Activated T-helper 9 cell treated with anti-CD3 and anti-CD28 coated beads, Interleukin-2, amount 50 U/mL, for 16 hours (primary cell): ENCODE measurements at places on chromosomes 16 and 17.

DNA sequence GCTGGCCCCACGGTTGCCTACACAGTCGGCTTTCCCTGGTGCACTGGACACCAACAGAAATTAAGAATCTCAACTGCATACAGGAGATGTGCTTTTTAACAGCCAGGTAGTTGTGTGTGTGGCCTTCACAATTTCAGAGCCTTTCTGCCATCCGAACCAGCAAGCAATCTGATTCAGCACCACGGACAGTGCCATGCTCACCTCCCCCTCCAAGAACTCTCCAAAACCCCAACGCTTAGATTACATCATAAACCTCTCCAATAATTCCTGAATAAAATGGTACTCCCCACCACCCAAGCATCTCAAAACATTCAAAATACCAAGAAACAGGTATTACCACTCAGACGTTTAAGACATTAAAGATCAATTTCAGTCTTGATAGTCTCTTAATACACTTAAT lies 31.8 kb downstream of the USP7 start:
- DNase-seq = peak; percentile 11

DNA sequence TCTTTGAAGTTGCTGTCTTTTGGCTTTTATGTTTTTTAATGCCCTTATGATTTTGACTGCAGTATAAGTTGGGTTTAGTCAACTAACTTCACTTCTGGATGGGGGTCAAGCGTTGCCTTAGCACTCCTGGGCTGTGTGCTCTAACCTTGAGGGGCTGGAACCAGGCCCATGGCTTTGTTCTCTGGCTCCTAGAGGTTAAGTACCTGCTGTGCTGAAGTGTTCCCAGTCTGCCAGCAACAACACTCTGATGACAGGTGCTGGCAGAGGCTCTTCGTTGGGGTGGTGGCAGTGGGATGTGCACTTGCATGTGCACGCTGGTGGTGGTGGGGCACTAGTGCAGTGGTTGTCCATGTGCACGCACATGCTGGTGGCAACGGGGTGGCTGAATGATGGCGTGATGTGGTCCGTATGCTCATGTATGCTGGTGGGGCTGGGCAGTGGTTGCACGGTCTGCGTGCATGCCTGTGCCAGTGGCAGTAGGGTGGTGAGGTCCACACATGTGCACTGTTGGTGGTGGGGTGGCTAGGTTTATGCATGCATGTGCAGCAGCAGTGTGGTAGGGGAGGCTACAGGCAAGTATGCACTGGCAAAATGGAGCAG lies 447.8 kb upstream of the GOT2 start:
- no peak for DNase-seq

DNA sequence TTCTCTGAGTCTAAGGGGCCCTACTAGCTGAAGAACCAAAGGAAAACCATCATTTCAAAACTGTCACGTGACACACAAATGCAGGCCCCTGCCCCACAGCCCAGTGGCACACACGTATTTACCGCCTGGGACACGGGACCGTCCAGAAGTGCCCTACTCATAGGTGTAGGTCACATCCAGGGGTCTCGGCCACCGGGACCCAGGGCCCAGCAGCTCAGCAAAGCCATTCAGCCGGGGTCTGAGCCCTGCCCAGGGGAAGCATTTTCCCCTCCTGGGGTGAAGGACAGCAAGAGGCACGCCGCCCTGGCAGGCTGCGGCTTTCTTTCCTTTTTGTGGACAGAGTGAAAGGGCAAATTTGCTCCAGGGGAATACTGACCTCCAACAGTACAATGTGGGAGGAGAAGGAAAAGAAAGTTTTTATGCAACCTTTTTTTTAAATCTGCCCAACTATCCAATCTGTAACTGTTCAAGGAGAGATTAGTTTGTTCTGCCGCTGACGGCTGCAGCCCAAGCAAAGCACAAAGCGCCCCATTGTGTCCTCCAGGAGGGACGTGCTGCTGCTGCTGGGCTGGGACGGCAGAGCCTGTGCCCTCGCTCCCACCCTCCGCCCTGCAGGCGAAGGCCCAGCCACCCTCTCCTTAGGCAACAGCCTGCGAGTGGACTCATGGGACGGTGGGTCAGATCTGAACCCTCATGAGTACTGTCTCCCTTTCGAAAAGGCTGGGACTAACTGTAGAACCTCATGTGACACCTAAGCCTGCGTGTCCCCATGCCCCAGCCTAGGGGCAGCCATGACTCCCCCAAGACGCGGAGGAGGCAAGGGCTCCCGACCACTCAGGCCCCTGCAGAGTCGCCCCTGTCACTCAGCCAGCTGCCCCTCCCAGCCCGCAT lies 21.3 kb downstream of the SLC7A5 start:
- DNase-seq = no peak

DNA sequence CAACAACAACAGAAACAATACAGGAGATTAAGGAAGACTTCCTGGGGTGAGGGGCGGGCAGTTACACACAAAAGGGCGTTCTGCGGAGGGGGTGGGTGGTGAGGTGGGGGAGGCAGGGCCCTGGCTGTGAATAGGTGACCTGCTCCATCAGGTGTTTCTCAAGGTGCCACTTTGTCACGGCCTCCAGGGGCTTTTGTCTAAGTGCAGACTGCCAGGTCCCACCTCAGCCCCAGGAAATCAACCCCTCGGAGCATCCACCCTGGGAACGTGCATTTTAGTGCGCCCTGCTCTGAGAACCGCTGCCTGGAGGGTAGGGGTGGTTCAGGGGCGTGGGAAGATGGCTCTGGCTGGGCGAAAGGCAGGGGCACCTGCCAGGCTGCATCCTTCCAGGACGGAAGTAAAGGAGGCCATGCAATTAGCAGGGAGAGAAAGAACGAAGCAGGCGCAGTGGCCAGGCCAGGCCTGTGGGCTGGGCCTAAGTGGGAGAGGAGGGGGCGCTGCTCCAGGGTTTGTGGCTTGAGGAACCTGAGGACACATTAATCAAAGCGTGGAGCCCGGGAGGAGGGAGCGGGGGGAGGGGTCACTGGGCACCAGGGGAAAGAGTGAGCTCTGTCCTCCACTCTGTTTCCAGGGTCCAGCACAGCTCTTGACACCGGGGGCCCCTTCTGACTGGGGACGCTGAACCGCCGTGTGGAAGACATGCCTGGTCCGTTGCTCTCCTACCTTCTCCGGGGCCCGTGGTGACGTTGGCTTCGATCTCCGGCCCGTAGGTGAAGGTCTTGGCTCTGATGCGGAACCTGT lies 49.4 kb upstream of the CDC42EP4 start:
- DNase-seq = no peak

DNA sequence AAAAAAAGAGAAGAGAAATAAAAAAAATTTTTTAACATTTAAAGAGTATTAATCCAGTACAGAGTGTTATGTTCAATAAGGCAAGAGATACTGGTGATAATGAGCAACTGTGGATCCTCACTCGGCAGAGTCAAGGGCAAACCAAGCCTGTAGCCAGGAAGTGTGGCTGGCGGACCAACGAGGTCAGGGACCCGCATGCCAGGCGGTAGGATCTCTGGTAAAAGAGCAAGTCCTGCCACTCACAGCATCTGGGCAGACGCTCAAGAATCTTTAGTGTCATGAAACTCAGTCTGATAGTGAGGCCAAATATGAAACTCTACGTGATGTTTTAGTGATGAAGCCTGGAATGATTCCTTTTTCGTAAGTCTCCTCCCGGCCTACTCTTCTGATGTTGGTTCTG lies 8.3 kb upstream of the GEMIN4 start:
- no peak for DNase-seq
